Upper lobe of right lung (tissue), 1 donor: ENCODE measurements at places on chromosomes 5 and 9. TPM values are rescaled to one million over a fixed set of nuclear protein-coding genes. Genes with fewer than 3 reads are reported as not detected.
A peak's percentile ranks its signal among the peaks of the same experiment; 100 is the strongest.

Gene EMB
- total RNA-seq, result 35.3 TPM

- DNase-seq, result no peak
Measured at GRCh38 chr9:109179801-109180523, 12.9 kb upstream of the FRRS1L start.

GRCh38 chr5:141084487-141084989 lies 9.9 kb upstream of the PCDHB2 start:
- no peak for DNase-seq

Gene TMC1
- not detected for total RNA-seq

GRCh38 chr9:89841456-89841855 lies 236.6 kb downstream of the GADD45G start:
- no peak for DNase-seq

GRCh38 chr5:136769900-136770684 lies 404.7 kb upstream of the TRPC7 start:
- peak; percentile 73 for DNase-seq

GRCh38 chr5:51712201-51712600 lies 329.0 kb downstream of the ISL1 start:
- DNase-seq, result no peak

DNA sequence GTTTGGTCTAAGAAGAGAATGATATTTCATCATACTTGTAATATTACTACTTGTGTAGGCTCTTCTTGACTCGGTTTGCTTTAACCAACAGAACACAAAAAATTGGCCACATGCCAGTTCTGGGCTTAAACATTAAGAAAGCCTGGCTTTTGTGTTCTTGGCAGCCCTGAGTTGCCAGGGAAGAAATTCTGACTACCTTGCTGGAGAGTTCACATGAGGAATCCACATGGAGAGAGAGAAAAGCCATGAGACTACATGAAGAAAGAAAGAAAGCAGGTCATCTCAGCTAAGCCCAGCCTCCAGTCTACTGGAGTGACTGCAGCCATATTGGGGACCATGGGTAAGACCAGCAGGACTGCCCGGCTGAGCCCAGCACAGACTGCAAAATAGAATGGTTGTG lies 524.8 kb downstream of the RAB3C start:
- DNase-seq, result no peak

DNA sequence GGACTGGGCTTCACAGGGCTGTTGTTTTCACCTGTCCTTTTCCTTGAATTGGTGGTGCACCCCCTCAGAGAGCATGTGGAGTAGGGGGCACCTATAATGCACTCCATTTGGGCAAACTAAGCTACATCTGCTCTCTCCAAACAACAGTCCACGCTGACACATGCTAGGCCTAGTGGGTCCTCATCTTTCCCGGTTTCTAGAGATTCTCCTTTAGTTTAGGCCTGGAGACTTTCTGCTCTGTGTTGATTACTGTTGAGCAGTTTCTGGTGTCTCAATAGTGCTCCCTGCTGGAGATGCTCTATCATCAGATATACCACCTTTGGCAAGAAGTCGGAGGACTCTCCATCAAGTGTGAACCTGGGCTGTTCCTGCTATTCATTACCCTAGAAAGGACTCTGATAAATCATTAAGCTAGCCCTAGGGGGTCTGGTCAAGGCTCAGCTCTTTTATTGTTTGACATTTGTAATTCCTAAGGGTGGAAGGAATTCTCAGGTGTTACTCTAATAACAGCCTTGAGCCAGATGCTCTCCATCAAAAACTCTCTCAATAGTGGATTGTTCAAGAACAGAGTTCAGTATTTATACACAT lies 64.0 kb upstream of the FYB1 start:
- DNase-seq, result no peak

- DNase-seq, result no peak
Measured at GRCh38 chr5:33769196-33769595, 122.6 kb downstream of the ADAMTS12 start.

DNA sequence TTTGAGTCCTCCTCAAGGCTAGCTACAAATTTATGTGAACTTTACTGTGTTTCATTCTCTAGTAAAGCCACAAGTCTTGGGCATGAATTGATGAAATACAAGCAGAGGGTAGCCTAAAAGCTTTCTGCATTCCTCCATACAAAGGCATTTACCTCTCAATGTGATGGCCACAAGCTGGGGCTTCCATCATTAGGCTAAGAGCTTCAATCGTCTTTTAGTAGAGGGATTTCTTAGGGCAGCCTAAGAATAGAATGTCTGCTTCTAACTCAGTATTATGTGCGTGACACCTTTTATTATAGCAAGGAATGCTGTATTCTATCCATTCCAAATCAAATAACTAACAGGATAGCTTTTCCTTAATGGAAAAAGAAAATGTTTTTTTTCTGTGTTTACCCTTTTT lies 3.7 kb downstream of the PLAC8L1 start:
- DNase-seq, result no peak

DNA sequence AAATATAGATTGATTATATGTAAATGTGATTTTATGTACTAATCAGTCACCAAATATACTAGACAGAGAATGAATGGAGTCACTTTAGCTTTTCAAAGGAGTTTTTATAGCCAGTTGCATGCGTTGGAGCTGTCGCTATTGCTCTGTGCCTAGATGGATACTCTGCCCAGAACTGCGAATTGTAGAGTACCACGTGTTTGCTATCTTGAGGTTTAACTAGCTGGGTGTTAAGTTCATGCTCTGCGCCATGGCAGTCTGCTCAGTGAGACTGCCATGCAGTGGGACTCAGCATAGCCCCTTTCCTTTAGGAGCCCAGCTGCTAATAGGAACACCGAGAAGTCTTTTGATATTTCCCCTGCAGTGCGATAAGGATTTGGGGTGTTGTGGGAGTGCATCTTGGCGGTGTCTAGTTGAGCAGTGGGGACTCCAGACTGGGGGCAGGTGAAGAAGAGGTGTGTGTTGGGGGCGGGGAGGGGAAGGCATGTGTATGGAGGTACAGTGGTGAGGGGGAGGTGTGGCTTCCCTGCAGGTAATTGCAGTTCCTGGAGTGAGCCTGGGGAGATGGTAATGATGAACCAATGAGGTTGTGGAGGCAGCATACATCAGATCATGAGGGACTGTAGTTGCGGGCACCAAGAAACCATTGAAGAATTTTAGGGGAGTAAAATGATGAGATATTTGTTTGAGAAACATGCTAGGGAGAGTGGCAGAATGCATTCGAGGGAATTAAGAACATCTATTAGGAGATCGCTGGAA lies 118.9 kb downstream of the TRIO start:
- DNase-seq, result no peak

GRCh38 chr9:36316611-36317317 lies 58.5 kb upstream of the GNE start:
- no peak for DNase-seq

DNA sequence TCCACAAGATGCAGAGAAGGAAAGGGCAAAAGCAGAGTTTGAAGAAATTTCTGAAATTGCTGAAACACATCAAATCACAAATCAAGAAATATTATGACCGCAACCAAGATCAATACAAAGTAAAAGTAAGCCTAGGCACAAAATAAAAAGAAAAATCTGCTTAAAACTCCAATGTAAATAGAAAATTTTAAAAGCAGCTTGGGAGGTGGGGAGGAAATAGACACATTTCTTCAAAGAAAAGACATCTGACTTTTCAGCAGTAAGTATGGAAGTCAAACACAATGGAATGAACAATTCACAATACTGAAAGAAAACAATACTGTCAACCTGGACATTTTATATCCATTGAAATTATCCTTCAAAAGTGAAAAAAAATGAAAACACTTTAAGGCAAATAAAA lies 55.1 kb downstream of the HTR4 start:
- DNase-seq, result no peak

Gene ANGPTL2
- total RNA-seq, result 19.4 TPM

- no peak for DNase-seq
Measured at GRCh38 chr5:92917044-92917443, 664.0 kb downstream of the NR2F1-AS1 start.

Gene SCGB3A2
- 186 TPM for total RNA-seq

DNA sequence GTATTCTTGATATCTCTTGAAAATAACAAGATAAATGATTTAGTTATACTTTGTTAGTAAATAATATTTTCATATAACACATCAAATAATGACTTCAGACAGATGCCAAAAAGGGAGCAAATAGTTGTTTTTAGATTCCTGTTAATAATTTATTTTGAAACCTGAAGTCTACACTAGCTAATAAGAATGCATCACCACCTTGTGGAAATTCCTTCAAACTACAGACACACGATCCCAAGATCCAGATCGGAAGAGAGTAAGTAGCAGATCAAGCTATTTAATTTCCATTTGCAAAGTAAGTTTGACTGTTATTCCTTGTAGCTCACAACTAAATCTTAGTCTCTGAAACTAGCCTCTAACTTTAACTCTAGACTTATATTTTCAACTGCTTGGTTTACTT lies 35.5 kb upstream of the ISL1 start:
- no peak for DNase-seq

DNA sequence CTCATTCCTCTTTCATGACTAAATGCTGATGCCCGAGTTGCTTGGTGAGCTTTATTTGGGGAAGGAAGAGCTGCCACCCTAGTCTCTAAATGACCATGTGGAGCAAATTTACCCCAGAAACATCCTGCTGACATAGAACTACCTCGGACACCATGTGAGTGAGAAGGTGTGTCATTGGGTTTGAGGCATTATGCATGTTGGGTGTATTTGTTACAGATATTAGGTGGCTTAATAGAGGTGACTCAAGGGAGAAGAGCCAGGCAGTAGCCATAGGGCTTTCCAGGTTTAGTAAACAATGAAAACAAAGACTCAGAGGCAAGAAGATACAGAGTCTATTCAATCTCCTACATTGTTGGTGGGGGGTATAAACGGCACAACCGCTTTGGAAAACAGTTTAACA lies 581.5 kb downstream of the CCDC171 start:
- no peak for DNase-seq

Gene TRPM6
- 1.2 TPM for total RNA-seq

GRCh38 chr5:143011585-143011984 lies 241.4 kb downstream of the ARHGAP26 start:
- DNase-seq, result no peak

DNA sequence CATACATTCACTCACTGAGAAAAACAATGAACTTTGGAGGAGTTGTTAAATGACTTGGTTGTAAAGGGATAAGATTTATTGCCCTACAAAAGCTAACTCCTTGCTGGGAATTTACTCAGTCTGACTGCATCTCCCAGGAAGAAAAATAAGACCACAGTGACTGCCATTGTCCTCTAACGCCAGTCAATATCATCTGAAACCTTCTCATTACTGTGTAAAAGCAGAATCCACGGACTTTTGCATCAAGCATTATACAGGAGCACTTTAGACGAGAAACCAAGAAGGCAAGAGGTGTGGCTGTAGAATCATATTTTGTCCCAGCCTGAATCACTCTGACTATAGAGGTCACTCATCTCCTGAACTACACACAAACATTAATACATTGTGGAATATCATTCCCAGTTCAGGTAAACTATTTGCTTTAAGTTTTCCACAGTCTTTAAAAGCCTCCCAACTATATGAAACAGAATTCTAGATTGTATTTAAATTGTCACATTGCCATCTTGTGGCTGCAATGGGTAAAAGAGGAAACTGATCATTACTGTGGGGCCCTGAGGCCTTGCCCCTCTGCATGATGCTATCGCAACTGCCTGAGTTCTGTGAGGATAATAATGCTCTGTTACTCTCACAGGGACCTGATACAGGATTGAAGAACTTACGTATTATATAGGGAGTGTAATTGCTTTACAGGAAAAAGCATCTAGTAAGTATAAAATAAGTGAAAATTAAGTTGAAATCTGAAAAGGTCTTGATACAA lies 142.9 kb downstream of the SLCO4C1 start:
- DNase-seq, result no peak

Gene SPRY4
- total RNA-seq, result 89.8 TPM

- DNase-seq, result no peak
Measured at GRCh38 chr5:82717738-82718137, 359.5 kb downstream of the TMEM167A start.

- DNase-seq, result no peak
Measured at GRCh38 chr5:135055396-135055795, 21.4 kb upstream of the PITX1 start.

GRCh38 chr5:75058986-75059535 lies 6.7 kb upstream of the GCNT4 start:
- DNase-seq, result no peak

Gene NMUR2
- total RNA-seq, result 2.1 TPM

Gene PRR7
- 2.1 TPM for total RNA-seq

GRCh38 chr5:84862132-84862531 lies 477.5 kb upstream of the EDIL3 start:
- no peak for DNase-seq

DNA sequence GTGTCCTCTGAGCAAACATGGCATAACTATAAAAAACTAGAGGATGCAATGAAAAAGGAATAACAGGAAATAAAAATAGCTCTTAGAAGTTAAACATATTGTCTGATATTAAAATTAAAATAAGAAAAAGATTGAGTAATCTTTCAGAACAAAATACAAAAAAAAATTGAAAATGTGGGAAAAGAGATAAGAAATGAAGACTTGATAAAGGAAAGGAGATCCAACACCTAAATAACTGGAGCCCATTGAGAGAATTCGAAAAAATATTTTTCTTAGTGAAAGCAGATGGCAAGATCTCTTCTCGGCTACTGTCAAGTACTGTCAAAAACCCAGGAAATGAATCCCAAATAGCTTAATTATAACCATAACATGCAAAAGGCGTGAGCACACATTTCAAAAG lies 24.9 kb downstream of the LIFR start:
- DNase-seq, result no peak

Gene PCDHB12
- 2.8 TPM for total RNA-seq

Gene CHSY3
- total RNA-seq, result 5.7 TPM

DNA sequence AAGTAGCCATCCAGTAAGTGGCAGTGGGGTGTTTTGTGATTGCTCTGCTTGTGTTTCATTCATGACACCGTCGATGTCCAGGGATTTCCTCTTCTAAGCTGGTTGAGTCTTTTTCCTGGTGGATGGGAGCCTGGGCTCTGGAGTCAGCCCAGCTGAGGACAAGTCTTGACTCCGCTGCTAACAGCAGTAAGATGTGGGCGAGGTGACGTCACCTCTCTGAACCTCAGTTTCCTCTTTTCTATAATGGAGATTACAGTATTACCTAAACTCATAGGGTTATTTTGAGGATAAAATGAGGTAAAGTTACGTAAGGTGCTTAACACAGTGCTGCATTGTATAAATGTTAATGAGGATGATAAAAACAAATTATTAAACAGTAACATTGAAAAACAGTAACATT lies 21.3 kb downstream of the FGF1 start:
- no peak for DNase-seq

- no peak for DNase-seq
Measured at GRCh38 chr9:34454571-34455065, 3.8 kb downstream of the FAM219A start.
